ENCODE measurements at places on chromosomes 12 and 14.

GRCh38 chr12:99552022-99552421 lies 95.5 kb upstream of the GARIN6 start:
- DNase-seq = no peak

DNA sequence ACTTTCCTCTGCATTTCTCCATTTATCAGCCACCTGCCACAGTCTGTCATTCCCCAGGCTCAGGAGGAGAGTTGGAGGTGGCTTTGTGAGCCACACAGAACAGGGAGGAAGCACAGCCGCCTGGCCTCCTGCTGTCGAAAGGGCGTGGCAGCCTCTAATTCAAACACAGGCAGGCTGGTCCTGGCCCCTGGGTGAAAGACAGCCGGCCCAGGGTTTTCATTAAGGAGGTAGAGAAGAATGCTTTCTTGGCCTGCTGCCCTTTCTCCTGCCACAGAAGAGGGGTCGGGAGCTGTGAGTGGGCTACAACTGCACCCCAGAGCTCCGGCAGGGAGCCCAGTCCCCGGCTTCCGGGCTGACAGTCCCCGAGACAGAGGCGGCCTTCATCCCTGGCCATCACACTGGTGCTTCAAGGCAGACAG lies 108.6 kb upstream of the FZD10 start:
- no peak for DNase-seq

GRCh38 chr12:9650151-9650576 lies 19.3 kb upstream of the CLEC2D start:
- no peak for DNase-seq

DNA sequence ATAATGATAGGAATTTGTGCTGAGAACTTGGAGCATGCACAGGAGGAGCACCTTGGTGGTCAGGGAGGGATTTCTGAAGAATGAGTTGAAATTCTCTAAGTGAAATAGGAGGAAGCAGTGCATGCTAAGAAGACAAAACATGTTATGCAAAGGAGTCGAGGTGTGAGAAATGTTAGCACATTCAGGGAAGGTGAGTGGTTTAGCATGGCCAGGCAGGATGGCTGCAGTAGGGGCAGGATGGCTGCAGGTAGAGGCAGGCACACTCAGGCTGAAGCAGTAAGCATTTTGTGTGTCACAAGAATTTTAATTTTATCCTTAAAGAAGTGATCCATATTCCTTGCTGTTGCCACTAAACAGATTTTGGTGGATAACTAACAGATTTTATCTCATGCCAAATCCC lies 46.3 kb downstream of the CATSPERB start:
- no peak for DNase-seq

- peak; percentile 13 for DNase-seq
Measured at GRCh38 chr12:22856178-22856577, 231.2 kb downstream of the ETNK1 start.

DNA sequence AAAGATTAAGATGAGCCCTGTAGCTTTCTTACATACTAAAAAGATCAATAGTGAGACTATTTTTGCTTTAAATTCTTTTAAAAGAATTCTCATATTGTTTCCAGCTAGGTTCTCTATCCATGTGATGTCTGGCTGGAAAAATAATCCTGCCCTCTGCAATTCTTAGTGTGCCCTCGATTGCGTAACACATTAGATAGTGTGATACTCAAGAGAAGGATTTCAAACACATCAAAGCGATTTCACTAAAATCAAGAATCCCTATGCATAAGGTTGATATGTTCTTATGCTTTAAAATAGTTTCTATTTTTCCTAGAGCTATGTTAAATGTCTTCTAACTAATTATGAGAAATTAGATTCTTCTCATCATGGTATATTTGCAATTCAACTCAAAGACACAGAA lies 127.3 kb upstream of the PLEKHA5 start:
- no peak for DNase-seq

DNA sequence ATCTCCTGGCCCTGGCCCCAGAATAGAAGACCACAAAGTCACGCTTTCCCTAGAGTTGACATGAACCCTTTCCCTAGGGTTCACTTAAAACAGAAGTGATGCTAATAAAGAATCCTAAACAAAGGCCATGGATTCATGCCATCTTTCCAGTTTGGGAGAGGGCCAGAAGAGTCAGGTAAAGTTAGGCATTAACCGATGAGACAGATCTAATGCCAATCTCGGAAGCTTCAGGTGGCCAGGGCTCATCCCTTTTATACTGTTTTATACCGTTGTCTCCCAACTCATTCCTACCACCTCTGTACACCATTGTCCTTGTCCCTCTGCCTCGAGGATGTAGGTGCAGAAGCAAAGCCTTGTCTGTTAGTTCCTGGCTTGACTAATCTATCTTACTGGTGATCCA lies 22.8 kb upstream of the ACTR10 start:
- DNase-seq = no peak

- no peak for DNase-seq
Measured at GRCh38 chr12:102622618-102623017, 142.3 kb upstream of the IGF1 start.

Data from AG09309 (cell line).